HT1080 (cell line): ENCODE measurements at places on chromosomes 12 and 14. TPM values are rescaled to one million over a fixed set of nuclear protein-coding genes. Genes with fewer than 3 reads are reported as not detected.

Gene TTC9
- total RNA-seq = 0.80 and 0.87 TPM in 2 replicates

Gene KRT72
- total RNA-seq = not detected in 2 replicates

Gene STAB2
- total RNA-seq = not detected in 2 replicates

GRCh38 chr14:92492258-92492657 lies 21.3 kb upstream of the RIN3 start:
- no peak for DNase-seq

DNA sequence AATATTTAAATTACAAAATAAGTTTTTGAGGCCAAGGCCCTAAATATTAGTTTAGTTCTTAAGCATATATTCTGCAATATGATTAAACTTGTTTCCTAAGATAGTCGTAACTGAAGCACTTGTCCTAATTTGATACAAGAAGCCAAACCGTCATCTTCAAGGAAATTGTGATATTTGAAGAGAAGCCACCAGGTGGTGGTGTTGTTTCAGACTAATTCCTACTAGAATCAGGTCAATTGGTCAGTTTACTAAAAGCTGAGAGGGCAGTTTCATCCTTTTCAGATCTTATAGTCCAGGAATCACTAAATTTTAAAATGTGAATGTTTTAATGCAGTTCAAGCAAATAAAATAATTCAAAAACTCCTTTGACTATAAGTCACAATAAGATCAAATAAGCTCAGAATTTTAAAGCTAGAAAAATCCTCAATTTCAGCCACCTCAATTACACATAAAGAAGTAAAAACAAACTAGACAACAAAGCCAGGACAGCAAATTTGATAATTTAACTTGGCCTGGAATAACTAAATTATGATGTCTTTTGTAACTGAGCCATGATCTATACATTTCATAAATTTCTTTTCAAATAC lies 7.1 kb upstream of the ARL1 start:
- DNase-seq = peak; percentile 51

DNA sequence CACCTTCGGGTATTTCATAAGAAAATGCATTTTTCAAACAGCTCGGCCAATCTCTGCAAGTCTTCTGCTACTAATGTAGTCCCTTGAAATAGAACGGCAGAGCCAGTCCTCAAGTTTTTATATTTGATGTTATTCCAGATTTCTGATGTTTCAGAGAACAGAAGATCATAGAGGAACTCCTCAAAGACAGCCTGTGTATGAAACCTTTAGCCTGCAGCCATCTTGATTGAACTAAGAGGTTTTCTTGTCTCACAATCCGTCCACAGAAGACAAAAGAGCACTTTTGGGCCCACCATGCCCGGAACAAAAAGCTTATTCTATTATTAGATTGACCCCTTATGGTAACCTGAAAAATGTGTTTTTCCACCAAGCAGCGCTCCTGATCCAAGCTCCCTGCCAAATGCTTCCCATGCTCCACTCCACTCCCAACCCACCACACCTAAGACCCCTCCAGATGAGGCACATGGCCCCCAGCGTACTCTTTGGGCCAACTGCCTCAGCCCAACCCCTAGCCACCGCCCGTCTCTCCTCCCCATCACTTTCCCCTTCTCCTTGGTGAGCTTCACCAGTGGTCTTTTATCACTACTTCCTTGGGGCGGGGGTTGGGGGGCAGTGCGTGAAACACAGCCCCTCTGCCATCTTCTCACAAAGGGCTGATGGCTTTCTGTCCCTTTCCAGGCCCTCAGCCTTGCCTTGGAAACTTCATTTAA lies 175.8 kb downstream of the CALM1 start:
- no peak for DNase-seq

DNA sequence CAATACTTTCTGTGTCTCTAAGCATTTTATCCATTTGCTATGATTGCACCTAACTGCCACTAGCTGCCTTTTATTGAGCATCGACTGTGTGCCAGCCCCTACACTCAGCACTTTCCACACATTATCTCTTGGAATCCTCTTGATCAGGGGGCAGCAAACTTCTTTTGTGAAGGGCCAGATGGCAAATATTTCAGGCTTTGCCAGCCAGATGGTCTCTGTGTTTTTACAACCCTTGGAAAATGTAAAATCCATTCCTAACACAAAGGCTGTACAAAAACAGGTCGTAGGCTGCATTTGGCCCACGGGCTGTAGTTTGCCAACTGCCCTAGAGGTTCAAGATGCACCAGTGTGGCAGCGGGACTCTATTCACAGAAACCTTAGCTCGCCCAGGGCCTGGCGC lies 19.5 kb downstream of the FOXN4 start:
- DNase-seq = no peak

- DNase-seq = peak; percentile 8
These were observed 36.1 kb upstream of the KRAS start for GRCh38 chr12:25286837-25287236.

DNA sequence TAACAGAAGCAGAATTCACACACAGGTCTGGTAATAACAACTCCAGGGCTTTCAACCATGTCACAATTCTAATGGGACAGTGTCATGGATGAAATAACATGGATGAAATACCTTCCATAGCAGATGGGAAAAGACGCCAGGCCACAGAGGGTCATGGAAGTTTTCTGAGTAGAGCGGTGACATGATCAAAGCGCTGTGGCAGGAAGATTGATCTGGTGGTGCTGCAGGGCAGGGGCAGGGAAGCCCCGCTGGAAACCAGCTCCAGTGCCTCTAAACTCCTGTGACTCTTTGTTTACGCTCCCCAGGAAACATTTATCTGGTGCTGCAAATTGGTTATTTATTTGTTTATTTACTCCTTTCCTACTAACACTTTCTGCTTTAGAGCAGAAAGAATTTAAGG lies 108.3 kb upstream of the HMGA2 start:
- no peak for DNase-seq

Gene MYH6
- total RNA-seq = 0.03 TPM in 1 of 2 replicates, not detected in the other

DNA sequence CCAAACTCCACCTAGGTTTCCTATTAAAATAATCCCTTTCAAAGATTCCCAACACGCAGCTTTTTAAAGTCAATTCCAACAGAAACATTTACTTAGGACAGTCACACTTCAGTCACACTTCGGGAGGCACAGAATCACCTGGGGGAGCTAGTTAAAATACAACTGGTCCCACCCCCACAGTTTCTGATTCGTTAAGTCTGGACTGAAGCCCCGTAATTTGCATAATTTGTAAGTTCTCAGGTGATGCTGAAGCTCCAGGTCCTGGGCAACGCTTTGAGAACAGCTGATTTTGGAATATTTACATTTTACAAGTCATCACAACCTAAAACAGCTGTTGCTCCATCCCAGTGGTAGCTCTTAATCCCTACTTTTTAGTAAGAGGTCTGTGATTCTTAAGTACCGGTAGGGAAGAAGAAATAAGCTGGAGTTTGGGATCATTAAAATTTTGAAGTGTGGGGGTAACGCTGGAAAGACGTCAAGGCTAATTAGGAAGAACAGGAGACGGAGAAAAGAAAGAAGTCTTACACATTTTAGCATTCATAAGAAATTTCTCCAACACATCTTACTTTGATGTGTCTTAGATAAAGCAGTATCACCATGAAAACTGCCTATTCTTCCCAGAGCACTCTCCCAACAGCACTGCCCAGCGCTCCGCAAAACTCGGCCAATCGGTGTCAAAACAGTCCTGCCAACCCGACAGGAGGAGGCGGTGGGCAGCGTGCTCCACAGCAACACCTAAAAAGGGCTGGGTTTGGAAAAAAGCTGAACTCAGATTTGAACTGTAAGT lies 1.1 kb downstream of the IPO8 start:
- peak; percentile 41 for DNase-seq

GRCh38 chr12:130429656-130430505 lies 92.2 kb downstream of the PIWIL1 start:
- no peak for DNase-seq

Gene KLRF1
- not detected in 2 replicates for total RNA-seq
